ENCODE measurements at places on chromosomes 4 and X.

GRCh38 chr4:6770581-6771228 lies 11.8 kb upstream of the KIAA0232 start:
- no peak for DNase-seq

DNA sequence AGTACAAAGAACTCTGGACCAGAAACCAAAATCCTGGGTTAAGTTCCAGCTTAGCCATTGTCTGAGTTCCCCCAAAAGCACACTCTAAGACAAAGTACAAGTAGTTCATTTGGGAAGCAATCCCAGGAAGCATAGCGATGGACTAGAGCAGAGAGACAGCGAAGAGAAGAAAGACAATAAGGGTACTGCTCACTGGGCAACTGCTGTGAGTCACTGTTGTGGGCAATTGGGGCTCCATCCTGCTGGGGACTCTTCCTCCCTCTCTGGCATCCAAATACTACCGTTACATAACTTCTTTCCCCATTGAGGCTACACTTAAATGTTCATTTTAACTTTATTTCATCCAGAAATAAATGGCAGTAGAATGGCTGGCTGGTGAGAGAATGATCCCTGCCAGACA lies 14.1 kb downstream of the SRPX start:
- DNase-seq, result no peak

- no peak for DNase-seq
Observed at GRCh38 chrX:68571610-68572311, 72.9 kb downstream of the YIPF6 start.

- DNase-seq, result peak; percentile 40
Observed at GRCh38 chr4:7554905-7555304, 120.2 kb upstream of the PSAPL1 start.

GRCh38 chr4:179292468-179292867 lies 1850.2 kb upstream of the AGA start:
- DNase-seq, result no peak

GRCh38 chr4:143291314-143291713 lies 45.4 kb upstream of the GAB1 start:
- no peak for DNase-seq

- no peak for DNase-seq
Observed at GRCh38 chrX:17594693-17595092, 142.6 kb upstream of the SCML1 start.
